Progenitor cell of endocrine pancreas (in vitro differentiated cells): ENCODE measurements at places on chromosomes 6 and 20.
A peak's percentile ranks its signal among the peaks of the same experiment; 100 is the strongest.

DNA sequence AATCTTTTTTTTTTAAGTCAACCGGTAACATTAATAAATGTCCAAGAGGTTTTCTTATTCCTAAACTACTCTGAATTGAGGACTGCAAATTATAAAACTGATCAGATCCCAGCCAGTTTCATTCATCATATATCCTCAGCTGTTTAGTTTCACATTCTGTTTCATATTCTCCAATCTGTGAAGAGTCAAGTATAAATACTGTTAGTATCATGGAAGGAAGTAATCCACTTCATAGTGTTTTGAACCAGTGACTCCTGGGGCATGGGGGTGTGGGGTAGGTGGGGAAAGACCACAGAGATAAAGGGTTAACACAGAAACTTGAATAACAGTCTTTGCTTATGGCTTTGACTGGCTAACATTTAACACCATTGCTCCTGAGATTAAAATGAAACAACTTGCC is 69.9 kb downstream of the FYN start:
- no peak for DNase-seq

DNA sequence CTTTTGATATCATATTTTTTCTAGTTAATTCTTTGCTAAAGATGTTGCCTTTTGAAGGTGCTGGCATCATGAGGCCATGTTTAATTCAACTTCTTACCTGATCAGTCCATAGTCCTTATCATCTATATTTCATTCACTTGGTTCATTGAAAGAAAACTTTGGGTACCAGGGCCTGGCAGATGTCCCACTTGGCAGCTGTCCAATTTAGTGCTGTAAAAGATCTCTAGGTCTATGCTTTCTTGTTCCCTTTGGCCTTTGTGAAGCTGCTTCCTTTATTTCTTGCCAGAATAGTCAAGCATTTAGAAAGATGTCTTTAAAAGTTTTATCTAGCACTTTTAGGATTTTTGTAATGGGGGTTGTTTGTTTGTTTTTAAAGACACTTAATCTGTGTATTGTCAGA is 61.7 kb upstream of the EYA4 start:
- DNase-seq = no peak

DNA sequence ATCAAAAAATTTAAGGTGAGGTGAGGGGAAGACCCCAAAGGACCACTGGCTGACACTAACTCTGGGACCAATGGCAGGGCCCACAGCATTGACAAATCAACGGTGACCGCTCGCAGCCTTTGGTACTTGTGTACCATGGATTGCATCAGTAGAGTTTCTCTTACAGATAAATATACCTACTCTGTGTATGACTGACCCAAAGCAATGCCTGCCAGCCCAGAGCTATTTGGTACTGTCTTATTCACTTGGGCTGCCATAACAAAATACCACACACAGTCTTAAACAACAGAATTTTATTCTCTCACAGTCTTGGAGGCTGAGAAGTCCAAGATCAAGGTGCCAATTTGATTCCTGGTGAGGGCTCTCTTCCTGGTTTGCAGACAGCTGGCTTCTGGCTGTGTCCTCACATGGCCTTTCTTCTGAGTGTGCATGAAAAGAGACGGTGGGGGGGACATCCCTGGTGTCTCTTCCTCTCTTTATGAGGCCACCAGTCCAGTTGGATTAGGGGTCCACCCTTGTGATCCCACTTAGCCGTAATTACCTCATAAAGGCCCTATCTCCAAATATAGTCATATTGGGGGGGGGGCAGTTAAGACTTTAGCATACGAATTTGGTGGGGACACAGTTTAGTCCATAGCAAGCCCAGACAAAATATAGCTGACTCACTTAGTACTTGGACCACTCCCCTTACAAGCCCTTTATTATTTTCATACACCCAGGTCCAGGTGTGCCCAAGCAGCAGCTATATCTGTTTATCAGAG is 336.3 kb downstream of the CD83 start:
- DNase-seq = no peak

DNA sequence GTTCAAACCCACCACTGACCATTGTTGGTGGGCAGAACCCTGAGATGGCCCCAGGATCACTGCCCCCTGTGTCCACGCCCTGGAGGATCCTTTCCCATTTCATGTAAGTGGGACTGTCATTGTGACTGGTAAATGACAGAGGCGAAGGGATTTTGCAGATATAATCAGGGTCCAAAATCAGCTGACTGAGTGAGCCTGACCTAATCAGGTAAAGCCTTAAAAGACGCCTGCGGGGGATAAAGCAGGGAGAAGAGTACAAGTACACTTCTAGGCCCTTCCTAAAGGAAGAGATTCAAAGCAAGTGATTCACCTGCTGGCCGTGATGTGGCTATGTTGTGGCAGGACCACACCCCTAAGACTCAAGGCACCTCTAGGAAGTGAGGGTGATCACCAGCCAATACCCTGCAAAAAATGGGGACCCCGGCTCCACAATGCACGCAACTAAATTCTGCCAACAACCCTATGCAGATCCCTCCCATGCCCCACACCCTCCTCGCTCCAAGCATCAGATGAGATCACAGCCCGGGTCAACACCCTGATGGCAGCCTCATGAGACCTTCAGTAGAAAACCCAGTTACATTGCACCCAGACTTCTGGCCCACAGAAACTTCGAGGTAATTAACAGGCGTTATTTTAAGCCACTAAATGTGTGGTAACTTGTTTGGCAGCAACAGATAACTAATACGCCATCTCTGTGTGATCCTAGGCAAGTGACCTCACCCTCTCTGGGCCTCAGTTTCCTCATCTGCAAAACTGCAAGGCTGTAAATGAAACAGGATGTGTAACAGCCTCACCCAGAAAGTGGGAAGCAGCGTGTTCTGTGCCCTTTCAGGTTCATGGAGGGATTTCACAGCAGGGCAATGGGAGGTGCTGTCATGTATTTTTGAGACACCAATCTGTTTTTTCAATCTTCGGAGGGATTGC is 11.3 kb downstream of the PREX1 start:
- DNase-seq = no peak

DNA sequence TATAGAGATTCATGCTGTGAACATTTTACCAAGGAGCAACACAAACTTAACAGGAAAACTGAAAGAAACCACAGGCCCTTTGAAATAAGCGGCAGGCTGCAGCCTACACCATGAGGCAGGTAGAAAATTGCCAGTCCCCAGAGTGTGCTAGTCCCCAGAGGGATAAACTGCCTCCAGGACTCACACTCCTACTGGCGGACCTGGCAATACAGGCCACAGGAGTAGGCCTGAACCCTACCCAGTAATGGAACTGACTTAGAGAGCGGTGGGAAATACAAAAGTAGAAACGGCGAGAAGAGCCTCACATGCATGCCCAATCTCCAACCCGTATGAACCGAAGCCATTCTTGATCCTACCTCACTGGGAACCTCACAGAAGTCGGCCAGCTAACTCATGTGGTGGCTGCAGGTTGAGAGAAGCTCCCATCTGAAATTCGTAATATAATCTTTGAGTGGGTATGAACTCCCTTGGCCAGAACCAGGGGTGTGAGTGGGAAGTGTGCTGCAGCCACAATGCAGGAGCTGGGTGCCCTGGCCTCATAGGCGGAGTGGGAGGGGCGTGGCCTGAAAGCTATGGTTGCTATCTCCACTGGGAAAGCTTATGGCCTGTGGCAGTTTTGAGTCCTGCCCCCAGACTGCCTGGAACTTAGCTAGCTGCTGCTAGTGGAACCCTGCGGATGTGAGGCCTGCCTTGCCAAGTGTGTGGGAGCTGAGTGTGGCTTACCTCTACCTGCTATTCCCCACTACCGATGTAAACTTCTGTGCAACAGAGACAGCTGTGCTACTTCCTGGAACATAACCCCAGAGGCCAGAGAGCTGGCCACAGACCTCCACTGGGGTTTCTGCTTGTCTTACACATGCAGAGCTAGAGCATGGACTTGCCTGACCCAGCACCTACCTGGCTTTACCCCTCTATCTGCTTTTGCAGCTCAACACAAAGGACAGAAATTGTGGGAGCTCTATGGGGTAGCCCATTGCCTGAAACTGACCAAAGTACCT is 146.5 kb upstream of the COL21A1 start:
- DNase-seq = no peak

DNA sequence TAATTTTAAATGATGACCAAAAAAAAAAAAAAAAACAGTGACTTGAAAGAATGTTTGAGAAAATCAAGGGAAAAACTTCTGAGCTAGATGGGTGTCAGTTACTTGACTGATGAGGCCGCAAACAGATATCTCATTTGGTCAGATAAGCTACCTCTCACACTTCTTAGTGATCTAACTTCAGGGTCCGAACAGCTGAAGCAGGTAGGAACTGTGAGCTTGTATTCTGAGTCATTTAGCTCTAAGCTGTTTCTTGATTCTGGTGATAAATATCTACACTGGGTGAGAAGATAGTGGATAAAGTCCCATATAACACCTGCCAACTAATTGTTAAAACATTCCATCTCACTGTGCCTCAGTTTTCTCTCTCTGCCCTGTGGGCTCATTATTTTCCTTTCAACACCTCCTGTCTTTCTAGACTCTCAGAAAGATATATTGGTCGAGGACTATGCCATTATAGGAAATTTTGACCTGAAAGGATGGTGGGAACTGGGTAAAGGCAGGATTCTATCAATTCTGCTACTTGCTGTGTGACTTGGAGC is 7.7 kb downstream of the KIF3B start:
- DNase-seq = no peak

DNA sequence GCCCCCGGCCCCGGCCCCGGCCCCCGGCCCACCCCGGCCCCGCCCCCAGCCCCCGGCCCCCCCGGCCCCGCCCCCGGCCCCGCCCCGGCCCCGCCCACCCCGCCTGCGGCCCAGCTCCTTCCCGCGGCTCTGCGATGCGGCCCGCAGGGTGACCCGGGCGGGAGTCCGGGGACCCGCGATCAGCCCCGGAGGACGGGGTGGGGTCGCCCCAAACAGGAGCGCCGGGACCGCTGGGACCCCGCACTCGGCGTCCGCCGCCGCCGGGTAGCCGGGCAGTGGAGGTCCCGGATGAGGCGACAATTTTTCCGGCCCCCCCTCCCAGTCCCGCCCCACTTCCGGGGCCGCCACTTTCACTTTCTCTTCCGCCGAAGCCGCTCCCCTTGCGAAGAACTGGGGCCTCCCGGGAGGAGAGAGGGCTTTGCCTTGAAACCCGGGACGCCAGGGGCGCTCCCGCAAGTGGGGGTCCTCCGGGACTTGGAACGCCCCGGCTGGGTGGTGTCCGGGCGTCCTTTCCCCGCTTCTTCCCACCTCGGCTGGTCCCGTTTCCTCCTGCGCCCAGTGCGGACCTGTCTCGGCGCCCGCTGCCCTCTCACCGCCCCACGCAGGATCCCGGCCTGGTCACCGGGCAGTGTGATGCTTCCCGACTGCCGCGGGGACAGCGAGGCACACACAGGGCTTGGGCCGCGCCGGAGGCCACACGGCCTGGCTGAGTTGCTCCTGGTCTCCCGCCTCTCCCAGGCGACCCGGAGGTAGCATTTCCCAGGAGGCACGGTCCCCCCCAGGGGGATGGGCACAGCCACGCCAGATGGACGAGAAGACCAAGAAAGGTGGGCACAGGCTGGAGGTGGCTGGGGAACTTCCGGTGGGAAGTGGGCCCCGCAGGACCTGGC is at the start of gene RBCK1:
RBCK1 (plus strand) TSS at position 347 of the 890 bp plus-strand sequence; CDS start at position 806, 459 bp downstream.
- peak; percentile 63 for DNase-seq

- no peak for DNase-seq
Observed at GRCh38 chr6:120147071-120147871, 797.7 kb upstream of the MAN1A1 start.

- DNase-seq = no peak
Observed at GRCh38 chr20:6506906-6507305, 260.6 kb upstream of the BMP2 start.

DNA sequence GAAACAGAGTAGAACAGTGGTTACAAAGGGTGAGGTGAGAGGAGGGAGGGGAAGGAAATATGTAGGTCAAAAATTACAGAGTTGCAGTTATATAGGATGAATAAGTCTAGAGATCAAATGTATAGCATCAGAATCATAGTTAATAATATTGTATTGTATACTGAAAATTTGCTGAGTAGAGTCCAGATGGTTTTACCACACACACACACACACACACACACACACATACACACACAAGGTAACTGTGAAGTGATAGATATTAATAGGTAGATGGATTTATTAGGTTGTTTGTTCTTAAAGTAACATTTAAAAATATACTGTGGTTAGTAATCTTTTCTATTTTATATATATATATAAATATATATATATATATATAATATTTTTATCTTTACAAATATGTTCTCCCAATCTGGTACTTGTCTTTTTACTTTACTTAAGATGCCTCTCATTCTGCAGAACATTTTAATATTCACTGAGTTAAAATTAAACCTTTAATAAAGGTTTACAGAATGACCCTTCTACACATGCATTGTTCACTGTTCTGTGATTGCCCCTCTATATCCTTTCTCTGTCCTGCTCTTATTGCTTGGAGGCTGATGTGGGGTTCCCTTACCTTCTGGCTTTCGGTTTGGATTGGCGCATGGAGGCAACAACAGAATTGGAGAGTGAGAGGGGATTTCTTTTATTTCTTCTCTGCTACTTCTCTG is 408 bp downstream of the PTCHD4 start:
- no peak for DNase-seq

DNA sequence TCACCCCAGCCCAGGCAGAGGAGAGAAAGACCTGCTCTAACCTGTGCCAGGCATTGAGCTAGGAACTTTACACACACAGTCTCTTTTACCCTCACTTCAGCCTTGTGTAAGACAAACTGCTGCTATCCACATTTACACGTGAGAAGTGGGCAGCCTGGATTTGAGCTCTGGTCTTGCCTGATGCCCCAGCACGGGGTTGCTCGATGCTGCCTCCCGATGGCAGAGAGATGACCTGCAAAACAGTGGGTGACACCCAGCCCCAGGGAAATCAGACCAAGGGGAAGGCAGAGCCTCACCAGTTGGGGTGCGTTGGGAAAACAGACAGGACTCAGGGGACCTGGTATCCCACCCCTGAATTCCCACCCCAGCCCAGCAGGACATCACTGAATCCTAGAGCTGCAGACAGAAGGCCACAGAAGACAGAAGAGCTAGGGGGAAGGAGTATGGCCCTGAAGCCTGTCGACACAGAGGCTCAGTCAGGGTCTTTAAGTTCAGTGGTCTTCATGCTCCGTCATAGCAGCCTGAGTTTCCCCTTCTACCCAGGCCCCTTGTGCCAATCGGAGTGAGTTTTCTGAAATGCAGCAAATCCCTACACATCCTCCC is 990 bp downstream of the BPI start:
- DNase-seq = no peak

- no peak for DNase-seq
Observed at GRCh38 chr6:110325197-110325596, 33.0 kb downstream of the METTL24 start.
